ENCODE measurements at places on chromosomes 11 and 22.

DNA sequence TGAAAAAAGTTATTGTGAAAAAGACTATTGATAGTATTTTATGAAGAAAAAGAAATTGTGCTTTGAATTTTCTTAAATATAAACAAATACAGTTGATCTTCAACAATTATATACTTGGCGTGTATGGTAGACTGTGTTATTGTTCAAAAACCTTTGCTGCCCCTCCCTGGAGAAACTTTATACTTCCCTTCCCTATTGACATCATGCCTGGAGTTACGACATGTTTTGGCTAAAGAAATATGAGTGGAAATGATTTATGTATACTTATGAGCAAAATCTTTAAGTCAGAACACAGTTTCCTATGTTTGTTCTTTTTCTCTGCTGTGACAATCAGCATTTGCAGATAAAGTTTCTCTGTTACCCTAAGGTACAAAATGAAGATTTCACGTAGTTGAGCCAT is 243.8 kb downstream of the TMEM135 start:
- no peak overlapping the region for H3K4me3 ChIP-seq
- no peaks in the 10 kb centered on the region for H3K27me3 ChIP-seq
- H3K4me1 ChIP-seq: peaks cover 7% of the 10 kb centered on the region
- no peak for DNase-seq
- H3K36me3 ChIP-seq: no peaks in the 10 kb centered on the region
- H3K27ac ChIP-seq: no peak overlapping the region

DNA sequence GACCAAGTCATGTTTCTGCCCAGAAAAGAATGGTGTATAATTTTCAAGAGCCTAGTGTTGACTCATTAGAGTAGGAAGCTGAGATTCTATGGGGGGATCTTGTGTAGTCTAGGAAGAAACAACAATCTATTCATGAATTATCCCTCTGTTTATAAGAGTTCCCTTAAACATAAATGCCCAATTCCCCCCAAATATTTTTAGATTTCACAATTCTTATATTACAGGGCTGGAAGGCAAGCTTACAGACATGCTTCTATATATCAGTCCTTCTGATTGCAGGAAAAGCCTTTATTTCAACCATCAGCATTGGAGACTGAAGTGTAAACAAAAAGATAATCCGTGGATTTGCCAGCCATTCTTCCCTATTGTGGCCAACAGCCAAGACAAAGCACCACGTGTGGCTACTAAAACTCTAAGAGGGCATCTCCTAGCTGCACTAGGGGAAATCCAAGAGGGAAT is 71.4 kb downstream of the NAT10 start:
- peaks cover 7% of the 10 kb centered on the region for H3K4me1 ChIP-seq
- no peak for DNase-seq
- no peak overlapping the region for H3K27ac ChIP-seq
- H3K4me3 ChIP-seq: no peak overlapping the region
- no peaks in the 10 kb centered on the region for H3K27me3 ChIP-seq

DNA sequence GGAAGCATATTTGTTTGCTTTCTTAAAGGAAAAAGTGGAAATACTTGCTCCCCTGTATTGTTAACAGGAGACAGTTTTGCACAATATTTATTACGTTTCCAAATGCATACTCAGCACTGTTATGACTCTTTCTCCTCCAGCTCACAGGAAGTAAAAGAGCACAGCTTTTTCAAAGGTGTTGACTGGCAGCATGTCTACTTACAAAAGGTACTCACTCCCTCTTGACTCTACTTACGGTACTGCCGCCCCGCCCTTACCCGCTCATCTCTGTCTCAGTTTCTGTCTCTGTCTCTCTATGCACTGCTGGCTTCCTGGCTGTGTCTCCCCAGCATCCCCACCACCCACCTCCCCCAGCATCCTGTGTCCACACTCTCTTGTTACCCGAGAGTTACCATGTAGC is 32.2 kb upstream of the MYO18B start:
- H3K36me3 ChIP-seq: no peaks in the 10 kb centered on the region
- no peak for DNase-seq
- no peak overlapping the region for H3K4me3 ChIP-seq
- no peak overlapping the region for H3K27ac ChIP-seq

- peak; percentile 68 for DNase-seq
- H3K4me1 ChIP-seq: peaks cover 13% of the 10 kb centered on the region
- no peaks in the 10 kb centered on the region for H3K36me3 ChIP-seq
- no peaks in the 10 kb centered on the region for H3K27me3 ChIP-seq
These were observed 10.6 kb upstream of the CCDC83 start for GRCh38 chr11:85844439-85845123.

DNA sequence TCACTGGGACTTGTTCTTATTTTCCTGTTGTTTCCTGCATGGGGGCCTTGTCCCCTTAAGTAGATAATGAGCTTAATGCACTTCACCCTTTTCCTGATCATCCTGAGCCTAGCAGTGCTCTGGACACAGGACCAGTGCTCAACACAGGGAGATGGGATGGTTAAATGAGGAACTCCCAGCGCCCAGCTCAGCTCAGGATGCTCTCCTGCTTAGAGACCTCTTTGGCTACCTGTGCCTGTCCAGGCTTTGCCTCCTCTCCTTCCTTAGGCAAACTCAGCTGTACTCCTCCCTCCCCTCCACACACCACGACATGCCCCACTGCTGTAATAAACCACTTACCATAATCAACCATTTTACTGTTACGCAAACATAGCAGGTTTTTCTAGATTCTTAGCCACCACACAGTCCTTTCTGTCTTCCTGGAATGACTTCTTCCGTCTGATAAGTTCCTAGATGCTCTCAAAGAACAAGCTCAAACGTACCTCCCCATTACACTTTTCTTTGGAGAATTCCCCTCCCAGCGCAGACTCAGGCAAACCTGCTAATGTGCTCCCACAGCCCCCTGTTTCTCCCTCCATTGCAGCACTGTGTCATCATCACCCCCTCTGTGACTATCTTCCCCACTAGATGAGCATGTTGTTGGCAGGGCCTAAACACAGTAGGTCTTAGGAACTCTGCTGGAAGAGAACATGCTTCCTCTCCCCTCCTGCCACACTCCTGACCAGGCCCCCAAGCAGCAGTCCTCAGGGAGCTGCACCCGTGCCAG is 113.6 kb downstream of the MICAL2 start:
- H3K36me3 ChIP-seq: peaks cover 98% of the 10 kb centered on the region
- no peaks in the 10 kb centered on the region for H3K27me3 ChIP-seq
- no peak overlapping the region for H3K4me3 ChIP-seq
- H3K4me1 ChIP-seq: peaks cover 17% of the 10 kb centered on the region

DNA sequence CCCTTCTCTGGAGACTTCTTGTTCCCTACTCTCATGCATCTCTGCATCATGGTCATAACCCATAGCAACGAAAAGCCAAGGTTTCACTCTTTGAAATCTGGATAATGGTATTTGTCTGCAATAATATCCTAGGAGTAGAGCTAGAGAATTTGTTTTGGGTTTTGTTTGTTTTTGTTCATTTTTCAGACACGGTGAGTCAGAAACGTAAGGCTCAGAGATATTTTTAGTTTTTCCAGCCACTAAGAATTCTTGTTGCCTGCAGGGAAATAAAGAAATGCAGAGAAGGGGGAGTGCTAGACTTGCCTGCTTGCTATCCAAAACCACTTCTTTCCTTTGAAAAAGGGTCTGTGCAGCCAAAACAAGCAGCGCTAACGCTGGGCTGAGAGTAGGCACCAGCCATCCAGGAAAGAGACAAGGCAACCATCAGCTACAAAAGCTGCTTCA is 26.0 kb downstream of the POU2AF3 start:
- H3K27ac ChIP-seq: no peak overlapping the region
- H3K27me3 ChIP-seq: no peaks in the 10 kb centered on the region
- no peaks in the 10 kb centered on the region for H3K4me1 ChIP-seq
- H3K36me3 ChIP-seq: no peaks in the 10 kb centered on the region
- H3K4me3 ChIP-seq: no peak overlapping the region

Measured in RWPE2 (cell line).